ENCODE measurements at places on chromosomes 3 and 15.

DNA sequence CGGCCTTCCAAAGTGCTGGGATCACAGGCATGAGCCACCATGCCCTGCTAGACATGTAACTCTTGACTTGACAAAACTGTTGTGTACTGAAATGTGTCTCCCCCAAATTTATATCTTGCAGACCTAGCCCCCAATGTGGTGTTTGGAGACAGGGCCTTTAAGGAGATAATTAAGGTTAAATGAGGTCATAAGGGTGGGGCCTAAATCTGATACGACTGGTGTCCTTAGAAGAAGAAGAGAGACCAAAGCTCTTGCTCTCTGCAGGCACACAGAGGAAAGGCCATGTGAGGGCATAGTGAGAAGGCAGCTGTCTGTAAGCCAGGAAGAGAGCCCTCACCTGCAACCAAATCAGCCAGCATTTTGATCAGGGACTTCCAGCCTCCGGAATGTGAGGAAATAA lies 361.3 kb downstream of the SV2B start:
- H3K36me3 ChIP-seq: no peaks in the 10 kb centered on the region
- H3K4me3 ChIP-seq: no peak overlapping the region
- no peak overlapping the region for H3K27ac ChIP-seq
- H3K27me3 ChIP-seq: no peaks in the 10 kb centered on the region
- no peak for DNase-seq

- peaks cover 49% of the 10 kb centered on the region for H3K36me3 ChIP-seq
- peak overlapping the region; percentile 99 for H3K4me3 ChIP-seq
- no peaks in the 10 kb centered on the region for H3K27me3 ChIP-seq
- peak; percentile 72 for DNase-seq
- H3K4me1 ChIP-seq: peaks cover 40% of the 10 kb centered on the region
These were observed 615 bp downstream of the VPS18 start for GRCh38 chr15:40894681-40895448.

GRCh38 chr15:69808756-69809155 lies 289.0 kb downstream of the TLE3 start:
- no peaks in the 10 kb centered on the region for H3K36me3 ChIP-seq
- peaks cover 4% of the 10 kb centered on the region for H3K27me3 ChIP-seq
- H3K27ac ChIP-seq: no peak overlapping the region
- peaks cover 21% of the 10 kb centered on the region for H3K4me1 ChIP-seq
- no peak overlapping the region for H3K4me3 ChIP-seq

DNA sequence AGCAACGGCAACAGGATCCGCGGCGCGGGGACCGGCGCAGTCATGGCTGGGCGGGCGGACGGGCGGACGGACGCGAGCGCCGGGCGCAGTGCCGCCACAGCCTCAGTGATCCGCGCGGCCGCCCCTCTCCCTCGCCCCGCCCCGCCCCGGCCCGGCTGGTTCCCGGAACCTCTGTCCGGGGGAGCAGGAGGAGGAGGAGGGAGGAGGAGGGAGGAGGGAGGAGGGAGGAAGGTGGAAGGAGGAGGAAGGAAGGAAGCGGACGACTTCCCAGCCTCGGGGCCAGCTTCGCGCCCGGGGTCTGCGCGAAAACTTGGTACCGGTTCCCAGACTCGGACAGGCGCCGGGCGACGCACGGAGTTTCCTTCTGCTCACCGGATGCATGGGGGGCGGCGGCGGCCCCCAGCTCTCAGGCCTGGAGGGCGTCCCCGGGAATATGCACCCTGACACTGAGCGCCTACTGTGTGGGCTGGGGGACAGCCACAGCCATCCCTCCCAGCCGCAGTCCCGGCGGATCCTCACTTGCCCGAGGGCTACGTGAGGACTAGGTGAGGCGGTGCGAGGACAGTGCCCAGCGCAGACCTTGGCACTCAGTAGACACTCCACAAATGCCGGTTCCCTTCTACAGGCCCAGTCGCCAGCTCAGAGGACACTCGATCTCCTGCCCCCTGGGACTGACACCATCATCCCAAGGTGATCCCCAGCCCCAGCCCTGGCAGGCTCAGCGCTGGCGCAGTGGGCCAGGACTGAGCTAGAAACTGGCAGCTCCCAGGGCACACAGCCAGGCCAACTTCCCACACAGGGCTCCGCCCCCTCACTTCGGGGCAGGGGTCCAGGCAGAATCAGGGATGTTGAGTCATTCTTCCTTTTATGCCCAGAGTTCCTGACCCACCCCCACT lies at the start of gene SHISA5:
Gene SHISA5 (minus strand): TSS at position 124 of the 896 bp plus-strand sequence. CDS start 80 bp downstream, at position 44.
- DNase-seq: peak; percentile 75
- peak within 1 kb of the TSS; percentile 78 for H3K4me3 ChIP-seq
- H3K27me3 ChIP-seq: no peaks in the 10 kb centered on the region
- H3K36me3 ChIP-seq: no peaks in the 10 kb centered on the region
- peak within 1 kb of the TSS; percentile 82 for H3K27ac ChIP-seq

DNA sequence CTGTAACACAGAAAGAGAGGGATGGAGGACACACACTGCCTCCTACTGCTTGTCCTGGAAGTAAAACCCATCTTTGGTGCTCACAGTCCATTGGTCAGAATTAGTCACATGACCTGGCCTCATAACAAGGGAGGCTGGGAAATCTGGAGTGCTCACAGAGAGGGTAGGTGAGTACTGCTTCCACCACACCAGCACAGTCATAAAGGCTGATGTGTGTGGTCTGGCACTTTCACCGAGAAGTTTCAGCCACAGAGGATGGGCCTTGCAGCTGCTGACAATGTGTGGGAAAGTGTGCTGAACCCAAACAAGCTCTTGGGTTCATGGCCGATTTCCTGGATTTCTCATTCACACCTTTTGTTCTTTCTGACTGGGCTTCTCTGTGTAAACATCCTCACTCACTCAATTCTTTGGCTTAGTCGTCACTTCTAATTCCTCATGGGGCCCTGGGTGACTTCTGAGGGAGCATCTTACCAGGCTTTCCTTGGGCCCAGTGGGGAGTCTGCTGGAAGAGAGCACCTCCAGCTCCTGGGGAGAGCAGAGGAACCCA lies 100.7 kb downstream of the ASB7 start:
- H3K27me3 ChIP-seq: peaks cover 61% of the 10 kb centered on the region
- no peak overlapping the region for H3K27ac ChIP-seq
- no peak for DNase-seq
- peaks cover 8% of the 10 kb centered on the region for H3K4me1 ChIP-seq
- H3K4me3 ChIP-seq: no peak overlapping the region
- no peaks in the 10 kb centered on the region for H3K36me3 ChIP-seq

- no peak overlapping the region for H3K27ac ChIP-seq
- peak overlapping the region; percentile 69 for H3K4me3 ChIP-seq
- no peaks in the 10 kb centered on the region for H3K36me3 ChIP-seq
- H3K4me1 ChIP-seq: peaks cover 12% of the 10 kb centered on the region
These were observed 2.0 kb downstream of the WNT7A start for GRCh38 chr3:13877911-13878280.

GRCh38 chr3:13003608-13004007 lies 69.6 kb downstream of the IQSEC1 start:
- no peaks in the 10 kb centered on the region for H3K27me3 ChIP-seq
- no peak overlapping the region for H3K4me3 ChIP-seq
- peaks cover 21% of the 10 kb centered on the region for H3K36me3 ChIP-seq
- no peak for DNase-seq

DNA sequence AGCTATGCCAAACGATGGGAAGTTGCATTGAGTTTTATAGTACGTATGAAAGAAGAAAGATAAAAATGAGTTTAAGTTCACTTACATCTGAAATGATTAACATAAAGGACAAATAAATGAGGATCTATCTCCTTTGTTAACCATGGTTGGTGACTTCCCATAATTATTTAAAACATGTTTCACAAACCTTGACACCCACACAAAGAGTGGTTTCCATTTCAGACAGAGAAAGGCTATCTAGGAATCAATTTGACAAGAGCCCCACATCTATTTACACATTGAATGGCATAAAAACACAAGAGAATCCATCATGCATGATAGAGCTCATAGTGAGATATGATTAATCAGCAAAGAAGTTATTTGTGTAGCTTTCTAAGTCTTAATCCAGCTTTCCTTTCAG lies 14.2 kb upstream of the MTMR10 start:
- no peak overlapping the region for H3K27ac ChIP-seq
- no peak overlapping the region for H3K4me3 ChIP-seq
- H3K36me3 ChIP-seq: no peaks in the 10 kb centered on the region
- peaks cover 12% of the 10 kb centered on the region for H3K27me3 ChIP-seq
- no peak for DNase-seq

DNA sequence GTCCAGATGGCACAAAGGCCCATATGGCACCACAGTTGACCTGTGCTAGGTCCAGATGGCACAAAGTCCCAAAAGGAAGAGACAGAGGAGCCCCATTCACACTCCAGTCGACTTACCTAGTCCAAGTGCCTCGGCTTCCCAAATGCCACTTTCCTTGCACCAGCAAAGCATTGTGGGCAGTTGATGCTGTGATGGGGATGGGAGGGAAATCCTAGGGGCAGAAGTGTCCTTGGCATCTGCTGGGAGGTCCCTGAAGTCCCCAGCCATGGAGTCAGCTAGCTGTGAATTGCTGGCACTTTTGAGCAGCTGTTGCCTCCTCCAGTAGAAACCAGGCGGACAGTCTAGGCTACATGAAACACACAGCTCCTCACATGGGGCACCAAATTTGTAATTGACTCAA lies 60.3 kb upstream of the SIAH2 start:
- no peak overlapping the region for H3K4me3 ChIP-seq
- no peaks in the 10 kb centered on the region for H3K36me3 ChIP-seq
- no peak overlapping the region for H3K27ac ChIP-seq
- H3K4me1 ChIP-seq: no peaks in the 10 kb centered on the region
- H3K27me3 ChIP-seq: peaks cover 7% of the 10 kb centered on the region

GRCh38 chr3:194251891-194252560 lies 99.1 kb downstream of the CPN2 start:
- H3K4me1 ChIP-seq: peaks cover 12% of the 10 kb centered on the region
- no peak overlapping the region for H3K27ac ChIP-seq
- DNase-seq: no peak
- H3K4me3 ChIP-seq: no peak overlapping the region
- H3K27me3 ChIP-seq: no peaks in the 10 kb centered on the region

DNA sequence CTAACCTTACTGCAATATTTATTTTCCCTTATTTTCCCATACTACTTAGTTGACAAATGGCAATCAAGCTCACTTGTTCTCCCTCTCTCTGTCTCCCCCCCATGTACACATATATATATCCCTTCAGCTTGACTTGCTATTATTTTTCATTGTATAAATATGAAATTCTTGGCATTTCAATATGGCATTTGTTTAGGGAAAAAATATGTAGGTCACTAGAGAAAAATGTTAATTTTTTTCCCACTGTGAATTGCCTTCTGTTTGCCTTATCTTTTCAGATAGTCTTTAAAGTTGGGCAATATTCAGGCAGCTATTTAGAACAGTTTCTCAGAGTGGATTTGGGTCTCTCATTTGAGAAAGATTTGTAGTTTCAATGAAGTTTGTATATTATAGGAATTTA lies 62.8 kb upstream of the UTS2B start:
- DNase-seq: no peak
- H3K4me1 ChIP-seq: no peaks in the 10 kb centered on the region
- peaks cover 2% of the 10 kb centered on the region for H3K36me3 ChIP-seq
- no peak overlapping the region for H3K4me3 ChIP-seq

GRCh38 chr3:152100491-152101132 lies 168.1 kb upstream of the MBNL1 start:
- peaks cover 7% of the 10 kb centered on the region for H3K4me1 ChIP-seq
- no peak for DNase-seq
- no peak overlapping the region for H3K4me3 ChIP-seq
- H3K27ac ChIP-seq: no peak overlapping the region
- no peaks in the 10 kb centered on the region for H3K27me3 ChIP-seq

DNA sequence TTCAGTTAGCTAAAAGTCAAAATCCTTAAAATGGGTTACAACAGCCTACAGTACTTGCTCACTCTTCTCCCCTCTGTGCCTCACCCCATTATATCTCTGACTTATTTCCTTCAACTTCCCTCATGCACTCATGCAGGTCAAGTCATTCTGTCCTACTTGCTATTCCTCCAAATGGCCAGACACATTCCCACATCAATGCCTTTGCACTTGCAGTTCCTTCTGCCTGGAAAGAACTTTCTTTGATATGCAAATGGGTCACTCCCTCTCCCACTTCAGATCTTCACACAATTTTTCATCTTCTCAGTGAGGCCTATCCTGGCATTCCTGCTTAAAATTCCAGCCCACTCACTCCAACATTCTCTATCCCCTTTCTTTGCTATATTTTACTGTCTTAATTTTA lies 547.2 kb upstream of the TGFBR2 start:
- no peaks in the 10 kb centered on the region for H3K36me3 ChIP-seq
- H3K27ac ChIP-seq: no peak overlapping the region
- no peaks in the 10 kb centered on the region for H3K27me3 ChIP-seq
- H3K4me1 ChIP-seq: no peaks in the 10 kb centered on the region

DNA sequence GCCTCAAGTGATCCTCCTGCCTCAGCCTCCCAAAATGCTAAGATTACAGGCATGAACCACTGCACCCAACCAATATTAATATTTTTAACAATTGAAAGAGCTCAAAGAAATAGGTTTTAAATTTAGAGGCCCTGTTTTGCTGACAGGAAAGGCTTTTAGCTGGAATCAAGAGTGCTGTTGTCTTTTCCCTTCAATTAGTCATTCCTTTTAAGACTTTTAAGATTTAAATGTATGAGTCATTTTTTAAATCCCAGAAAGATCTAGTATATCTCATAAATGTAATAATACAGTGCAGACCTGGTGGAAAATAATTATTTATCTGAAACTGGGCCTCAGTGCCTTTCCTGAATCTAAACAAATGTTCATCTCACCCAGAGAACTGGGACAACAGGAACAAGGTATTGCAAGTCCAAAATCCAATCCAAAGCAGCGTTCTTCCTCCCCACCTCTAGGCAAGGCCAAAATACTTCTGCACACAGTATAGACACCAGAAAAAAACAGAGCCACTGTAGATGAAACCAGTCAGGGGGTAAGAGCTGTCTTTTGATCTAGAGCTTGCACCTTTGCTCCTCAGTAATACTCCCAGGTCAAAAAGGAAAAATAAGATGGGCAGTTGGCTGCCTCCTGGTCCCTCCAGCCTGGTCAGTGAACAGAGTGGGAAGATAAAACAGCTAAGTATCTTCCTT lies 14.4 kb downstream of the AGTR1 start:
- no peaks in the 10 kb centered on the region for H3K36me3 ChIP-seq
- H3K4me1 ChIP-seq: no peaks in the 10 kb centered on the region
- no peak for DNase-seq
- H3K27me3 ChIP-seq: no peaks in the 10 kb centered on the region

- H3K27me3 ChIP-seq: no peaks in the 10 kb centered on the region
- H3K4me1 ChIP-seq: peaks cover 32% of the 10 kb centered on the region
- H3K4me3 ChIP-seq: peak overlapping the region; percentile 45
- no peaks in the 10 kb centered on the region for H3K36me3 ChIP-seq
- DNase-seq: no peak
- H3K27ac ChIP-seq: peak overlapping the region; percentile 33
These were observed 88.4 kb downstream of the APBA2 start for GRCh38 chr15:28974142-28974541.

GRCh38 chr3:24487325-24488262 lies 7.1 kb downstream of the THRB start:
- peaks cover 21% of the 10 kb centered on the region for H3K27me3 ChIP-seq
- H3K4me1 ChIP-seq: no peaks in the 10 kb centered on the region
- H3K4me3 ChIP-seq: no peak overlapping the region
- H3K36me3 ChIP-seq: no peaks in the 10 kb centered on the region
- DNase-seq: no peak
- H3K27ac ChIP-seq: no peak overlapping the region

GRCh38 chr3:132912416-132912753 lies 125.8 kb upstream of the TMEM108 start:
- H3K27ac ChIP-seq: no peak overlapping the region
- no peak for DNase-seq
- no peaks in the 10 kb centered on the region for H3K27me3 ChIP-seq
- no peak overlapping the region for H3K4me3 ChIP-seq
